ENCODE measurements at places on chromosomes 16 and 17.

- no peaks in the 10 kb centered on the region for H3K27me3 ChIP-seq
- H3K4me1 ChIP-seq, result no peaks in the 10 kb centered on the region
- no peaks in the 10 kb centered on the region for H3K36me3 ChIP-seq
- H3K4me3 ChIP-seq, result no peak overlapping the region
- DNase-seq, result no peak
Measured at GRCh38 chr17:58148609-58149008, 425 bp downstream of the OR4D1 start.

DNA sequence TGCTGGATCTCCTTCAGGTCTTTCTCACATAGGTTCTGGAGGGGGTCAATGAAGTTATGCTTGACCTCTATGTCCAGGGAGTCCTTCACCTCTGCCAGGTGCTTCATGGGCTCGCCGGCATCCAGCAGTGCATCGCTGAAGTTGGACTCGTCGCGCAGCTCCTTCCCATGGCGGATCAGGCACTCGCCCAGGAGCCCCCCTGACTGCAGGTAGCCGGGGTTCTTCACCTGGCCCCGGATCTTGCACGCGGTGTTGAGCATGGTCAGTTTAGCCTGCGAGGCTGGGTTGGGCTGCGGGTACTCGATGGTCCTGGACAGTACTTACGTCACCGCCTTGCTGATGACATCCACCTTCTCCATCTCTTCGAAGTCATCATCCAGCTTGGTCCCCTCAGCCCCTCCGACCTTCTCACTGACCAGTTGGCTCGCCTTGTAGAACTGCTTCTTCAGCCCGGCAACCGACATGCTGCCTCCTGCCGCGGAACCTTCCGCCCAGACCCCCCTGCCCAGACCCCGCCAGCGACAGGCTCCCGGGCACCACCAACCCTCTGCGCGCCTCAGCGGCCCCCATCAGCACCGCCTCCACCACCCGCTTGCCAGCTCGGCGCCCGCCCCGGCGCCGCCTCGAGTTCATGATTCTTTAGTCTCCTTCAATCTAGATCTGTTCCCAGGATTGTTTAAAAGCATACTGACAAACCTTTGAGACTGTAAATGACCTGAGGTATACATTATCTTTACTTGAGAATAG, 99.8 kb downstream of the KPNA2 start:
- no peaks in the 10 kb centered on the region for H3K27me3 ChIP-seq
- DNase-seq, result no peak
- H3K36me3 ChIP-seq, result no peaks in the 10 kb centered on the region
- H3K4me1 ChIP-seq, result peaks cover 1% of the 10 kb centered on the region
- H3K4me3 ChIP-seq, result no peak overlapping the region

- no peak for DNase-seq
- H3K4me1 ChIP-seq, result peaks cover 4% of the 10 kb centered on the region
- H3K27ac ChIP-seq, result no peak overlapping the region
- no peak overlapping the region for H3K4me3 ChIP-seq
Measured at GRCh38 chr17:2183346-2183745, 120.2 kb downstream of the SMG6 start.

DNA sequence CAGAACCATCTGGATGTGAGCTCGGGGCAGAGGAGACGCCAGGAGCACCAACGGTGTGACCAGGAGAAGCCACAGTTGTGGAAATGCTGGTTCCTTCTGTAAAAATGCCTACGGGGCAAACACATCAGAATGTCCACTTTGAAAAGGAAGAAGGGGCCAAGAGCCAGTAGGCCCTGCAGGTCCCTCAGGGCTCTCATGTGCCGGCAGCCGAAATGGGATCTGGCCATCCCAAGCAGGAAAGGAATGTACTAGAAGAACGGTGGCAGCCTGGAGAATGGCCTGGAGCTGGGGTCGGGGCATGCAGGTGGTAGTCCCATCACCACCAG, 162.1 kb upstream of the PLCG2 start:
- DNase-seq, result no peak
- no peak overlapping the region for H3K27ac ChIP-seq
- H3K36me3 ChIP-seq, result no peaks in the 10 kb centered on the region
- no peaks in the 10 kb centered on the region for H3K27me3 ChIP-seq

DNA sequence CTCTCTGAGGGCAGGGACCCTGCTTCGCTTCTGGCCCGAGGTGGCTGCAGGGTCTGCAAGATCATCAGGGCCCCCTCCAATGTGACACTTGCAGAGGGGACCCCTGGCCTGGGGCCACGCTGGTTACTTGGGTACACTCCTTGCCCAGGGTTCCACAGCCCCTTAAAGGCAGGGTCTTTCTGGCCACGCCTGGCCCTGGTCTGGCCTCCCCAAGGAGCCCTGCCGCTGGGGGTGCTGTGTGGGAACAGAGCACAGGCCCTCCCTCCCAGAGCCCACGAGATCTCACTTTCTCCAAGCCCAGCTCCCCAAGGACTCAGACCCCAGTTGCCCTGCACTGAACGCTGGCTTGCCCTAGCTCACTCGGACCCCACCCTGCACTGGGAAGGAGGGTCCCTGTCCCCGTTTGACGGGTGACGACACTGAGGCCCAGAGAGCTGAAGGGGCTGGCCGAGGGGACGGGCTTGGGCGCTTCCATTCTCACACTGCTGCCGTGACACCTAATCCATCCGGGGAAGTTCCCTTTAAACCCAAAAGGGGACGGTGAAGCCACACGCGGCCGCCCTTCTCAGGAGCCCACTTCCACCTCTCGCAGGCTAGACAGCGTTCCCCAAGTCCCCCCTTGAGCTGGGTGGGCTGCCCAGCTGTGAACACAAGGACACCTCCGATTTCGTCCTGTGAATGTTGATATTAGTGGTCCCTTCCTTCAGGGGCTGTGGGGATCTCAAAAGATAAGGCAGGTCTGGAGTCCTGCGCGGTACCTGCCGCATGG, 26.9 kb upstream of the OSGIN1 start:
- no peak overlapping the region for H3K27ac ChIP-seq
- no peaks in the 10 kb centered on the region for H3K27me3 ChIP-seq
- no peaks in the 10 kb centered on the region for H3K36me3 ChIP-seq
- peaks cover 4% of the 10 kb centered on the region for H3K4me1 ChIP-seq

DNA sequence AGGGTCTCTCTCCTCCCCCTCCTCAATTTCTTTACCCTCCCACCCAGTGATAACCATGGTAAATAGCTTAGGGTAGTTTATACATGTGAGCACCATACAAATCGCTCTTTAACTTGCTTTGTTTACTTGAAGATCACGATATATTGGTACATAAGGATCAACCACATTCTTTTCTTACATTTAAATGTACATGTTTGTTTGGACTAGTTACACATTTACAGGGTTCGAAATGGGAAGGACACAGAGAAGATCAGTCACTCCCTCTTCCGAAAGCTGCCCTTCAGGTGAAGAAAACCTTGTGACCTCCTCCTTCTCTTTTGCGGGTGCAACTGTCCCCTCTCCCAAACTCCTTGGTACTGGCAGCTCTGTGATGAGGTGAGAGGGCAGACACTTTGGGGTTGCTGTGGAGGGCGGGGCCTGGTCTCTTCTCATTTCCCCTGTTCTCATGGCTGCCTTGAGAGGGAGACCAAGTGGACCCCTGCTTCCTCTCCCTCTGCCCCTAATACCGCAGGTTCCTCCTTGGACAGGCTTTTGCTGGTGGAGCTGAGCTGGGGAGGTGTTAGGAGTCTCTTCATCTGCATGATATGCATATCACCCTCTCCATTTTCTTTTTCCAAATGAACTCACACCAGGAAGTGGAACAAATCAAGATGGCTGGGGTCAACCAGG, 4.7 kb upstream of the PIK3R6 start:
- no peaks in the 10 kb centered on the region for H3K4me1 ChIP-seq
- H3K4me3 ChIP-seq, result no peak overlapping the region
- H3K27me3 ChIP-seq, result no peaks in the 10 kb centered on the region
- no peak overlapping the region for H3K27ac ChIP-seq
- DNase-seq, result no peak

DNA sequence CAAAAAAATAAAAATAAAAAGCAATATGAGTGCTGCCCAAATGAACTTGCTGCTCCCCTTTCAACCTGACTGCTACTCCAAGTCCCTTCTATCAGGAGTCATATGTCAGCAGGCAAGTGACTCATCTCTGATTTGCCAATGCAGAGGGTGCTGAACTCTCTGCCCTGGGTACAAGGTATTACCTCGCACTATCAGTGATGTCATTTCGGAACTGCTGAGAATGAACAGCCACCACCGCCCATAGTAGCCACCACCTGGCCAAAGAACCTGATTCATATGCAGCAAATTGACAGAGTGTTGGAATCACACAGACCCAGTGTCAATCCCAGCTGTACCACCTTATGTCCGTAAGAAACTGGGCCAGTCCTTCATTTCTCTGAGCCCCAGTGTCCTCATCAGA, 31.2 kb downstream of the LYRM9 start:
- no peaks in the 10 kb centered on the region for H3K4me1 ChIP-seq
- H3K27ac ChIP-seq, result no peak overlapping the region
- no peak for DNase-seq
- H3K4me3 ChIP-seq, result no peak overlapping the region
- H3K36me3 ChIP-seq, result no peaks in the 10 kb centered on the region

DNA sequence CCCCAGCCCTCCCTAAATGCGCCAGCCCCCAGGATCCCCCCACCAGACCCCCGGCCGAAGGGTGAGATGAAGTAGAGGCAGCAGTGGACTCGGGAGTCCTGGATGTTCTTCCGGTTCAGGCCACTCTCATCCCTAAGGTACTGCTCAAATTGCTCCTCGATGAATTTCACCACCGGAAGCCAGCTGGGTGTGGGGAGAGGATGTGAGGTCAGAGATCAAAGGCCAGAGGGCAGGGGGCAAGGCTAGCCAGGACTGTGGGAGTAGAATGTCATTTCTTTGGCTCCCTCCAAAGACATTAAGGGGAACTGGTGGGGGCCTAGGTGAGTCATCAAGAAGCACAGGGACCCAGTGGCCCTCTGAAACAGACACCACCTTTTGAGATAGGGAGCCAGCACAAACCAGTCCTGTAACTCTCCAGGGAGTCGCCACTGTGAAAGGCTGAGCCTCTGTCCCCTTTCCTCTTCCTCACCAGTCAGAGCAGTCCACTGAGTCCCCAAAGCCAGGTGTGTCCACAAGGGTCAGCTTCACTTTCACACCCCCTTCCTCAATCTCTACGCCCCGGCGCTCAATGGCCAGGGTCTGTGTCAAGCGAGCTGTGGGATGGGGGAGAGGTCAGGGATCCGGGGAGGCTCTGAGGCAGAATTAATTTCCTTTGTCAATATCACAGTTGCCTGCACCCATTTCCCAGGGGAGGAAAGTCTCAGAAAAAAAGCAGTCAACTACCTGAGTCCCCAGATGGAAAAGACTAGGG, 895 bp downstream of the SEPTIN1 start:
- no peaks in the 10 kb centered on the region for H3K36me3 ChIP-seq
- DNase-seq, result no peak
- no peak overlapping the region for H3K4me3 ChIP-seq
- H3K27ac ChIP-seq, result no peak overlapping the region
- H3K27me3 ChIP-seq, result no peaks in the 10 kb centered on the region
- no peaks in the 10 kb centered on the region for H3K4me1 ChIP-seq

DNA sequence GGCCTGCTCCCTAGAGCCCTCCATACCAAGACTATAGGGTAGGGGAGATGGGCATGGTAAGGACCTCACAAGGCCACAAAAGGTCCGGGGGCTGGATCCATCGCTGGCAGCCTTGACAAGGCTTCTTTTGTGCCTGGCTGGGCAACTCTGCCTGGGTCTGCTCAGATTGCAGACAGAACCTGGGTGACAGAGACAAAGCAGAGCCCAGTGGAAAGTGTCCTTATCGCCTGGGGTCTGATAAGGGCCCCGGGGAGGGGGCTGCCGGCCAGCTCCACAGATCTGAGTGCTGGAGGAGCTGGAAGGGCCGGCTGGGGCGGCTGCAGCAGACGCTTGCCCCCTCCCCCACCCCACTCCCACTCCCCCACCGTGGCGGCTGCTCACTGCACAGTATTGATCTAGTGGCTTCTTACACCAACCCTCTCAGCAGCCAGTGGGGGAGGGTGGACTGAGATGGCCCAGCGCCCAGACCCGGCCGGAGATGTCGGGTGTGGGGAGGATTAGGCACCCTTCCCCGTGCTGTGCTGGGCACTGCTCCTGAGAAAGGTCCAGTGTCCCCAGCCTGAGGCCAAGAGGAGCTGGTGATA, 7.2 kb downstream of the MMP15 start:
- H3K4me1 ChIP-seq, result peaks cover 16% of the 10 kb centered on the region
- H3K27me3 ChIP-seq, result no peaks in the 10 kb centered on the region
- no peak for DNase-seq
- no peaks in the 10 kb centered on the region for H3K36me3 ChIP-seq

DNA sequence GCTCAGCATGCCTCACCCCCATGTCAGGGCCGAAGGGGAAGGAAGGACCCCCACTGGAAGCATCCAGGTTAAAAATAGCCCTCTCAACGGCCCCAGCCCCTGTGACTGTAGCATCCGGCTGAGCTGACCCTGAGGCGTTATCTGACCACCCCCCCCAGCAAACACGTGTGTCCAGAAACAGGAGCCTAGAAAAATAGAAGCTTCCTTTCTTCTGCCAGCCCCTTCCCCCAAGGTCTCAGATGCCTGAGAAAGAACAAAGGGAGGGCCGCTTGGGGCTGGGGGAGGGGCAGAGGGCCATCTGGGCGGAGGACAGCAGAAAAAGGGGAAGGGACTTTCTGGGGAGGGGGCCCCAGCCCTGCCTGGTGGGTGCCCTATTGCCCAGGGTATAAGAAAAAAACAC, 55.8 kb downstream of the ACTG1 start:
- no peaks in the 10 kb centered on the region for H3K36me3 ChIP-seq
- H3K4me1 ChIP-seq, result peaks cover 10% of the 10 kb centered on the region
- no peak overlapping the region for H3K4me3 ChIP-seq
- H3K27me3 ChIP-seq, result no peaks in the 10 kb centered on the region
- DNase-seq, result no peak
- no peak overlapping the region for H3K27ac ChIP-seq

DNA sequence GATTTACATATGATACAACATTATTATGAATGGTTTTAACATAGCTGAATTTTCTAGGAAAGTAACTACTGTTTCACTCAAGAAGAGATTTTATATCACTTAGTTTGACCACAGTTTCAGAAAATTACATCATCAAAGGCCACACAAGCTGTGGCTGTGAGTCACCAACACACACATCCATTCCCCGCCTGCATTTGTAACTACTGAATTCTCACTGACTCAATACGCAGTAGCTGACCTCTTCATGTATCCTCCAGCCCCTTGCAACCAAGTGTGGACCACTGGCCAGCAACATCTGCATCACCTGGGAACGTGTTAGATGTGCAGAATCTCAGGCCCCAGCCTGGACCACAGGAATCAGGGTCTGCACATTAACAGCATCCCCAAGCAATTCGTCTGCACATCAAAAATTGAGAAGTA, 197.6 kb downstream of the XYLT1 start:
- H3K36me3 ChIP-seq, result no peaks in the 10 kb centered on the region
- DNase-seq, result no peak
- no peak overlapping the region for H3K27ac ChIP-seq
- H3K4me1 ChIP-seq, result no peaks in the 10 kb centered on the region
- no peak overlapping the region for H3K4me3 ChIP-seq

- no peaks in the 10 kb centered on the region for H3K27me3 ChIP-seq
- no peak overlapping the region for H3K27ac ChIP-seq
- no peak for DNase-seq
- no peaks in the 10 kb centered on the region for H3K36me3 ChIP-seq
- H3K4me1 ChIP-seq, result 0 out of 2 replicates have a peak, but pooled peaks cover 1% of the 10 kb centered on the region
Measured at GRCh38 chr17:67980456-67980855, 15.8 kb downstream of the C17orf58 start.

All from iPS DF 6.9 (cell line).